CD4-positive, alpha-beta T cell treated with Interleukin-1 beta for 1 hour (primary cell): ENCODE measurements at places on chromosomes 7 and 10.

- DNase-seq = no peak
Measured at GRCh38 chr7:23593706-23594105, 3.5 kb upstream of the CCDC126 start.

DNA sequence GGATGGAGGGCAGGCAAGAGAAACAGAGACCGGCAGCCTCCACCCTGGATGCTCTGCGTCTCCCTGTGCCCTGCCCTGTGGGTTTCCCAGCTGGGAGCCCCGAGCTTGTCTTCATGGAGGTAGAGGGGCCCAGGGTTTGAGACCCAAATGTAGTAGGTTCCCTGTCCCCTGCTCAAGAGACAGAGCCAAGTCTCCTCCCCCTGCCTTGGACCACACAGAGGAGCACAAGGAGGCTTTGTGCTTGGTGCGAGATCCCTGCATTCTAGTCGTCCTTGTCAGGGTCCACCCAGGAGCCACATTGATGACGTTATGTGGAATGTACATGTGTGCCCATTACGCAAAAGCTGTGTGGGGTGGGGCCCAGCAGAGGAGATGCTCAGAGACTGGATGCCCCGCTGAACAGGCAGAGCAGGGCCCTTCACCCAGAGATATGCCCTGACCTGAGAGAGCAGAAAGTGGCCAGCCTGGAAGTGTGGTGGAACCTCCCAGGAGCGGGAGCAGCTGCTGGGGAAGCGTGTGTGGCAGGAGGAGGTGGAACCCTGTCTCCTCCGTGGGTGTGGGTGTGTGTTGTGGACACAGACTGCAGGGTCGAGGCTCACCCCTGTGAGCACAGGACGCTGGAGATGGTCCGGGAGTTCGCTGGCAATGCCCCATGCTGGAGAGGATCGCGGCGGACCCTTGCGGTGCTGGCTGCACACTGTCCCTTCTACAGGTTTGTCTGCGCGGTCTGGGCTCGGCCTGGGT lies 39.3 kb downstream of the VWA2 start:
- DNase-seq = no peak

GRCh38 chr10:101535949-101536348 lies 52.1 kb downstream of the POLL start:
- DNase-seq = no peak

- DNase-seq = no peak
Measured at GRCh38 chr7:91165846-91166230, 98.4 kb upstream of the FZD1 start.

- no peak for DNase-seq
Measured at GRCh38 chr7:75738604-75738974, at the start of gene HIP1. Gene HIP1, minus strand, starts transcription at chr7:75738941. Its CDS starts 21 bp downstream, at chr7:75738920.

DNA sequence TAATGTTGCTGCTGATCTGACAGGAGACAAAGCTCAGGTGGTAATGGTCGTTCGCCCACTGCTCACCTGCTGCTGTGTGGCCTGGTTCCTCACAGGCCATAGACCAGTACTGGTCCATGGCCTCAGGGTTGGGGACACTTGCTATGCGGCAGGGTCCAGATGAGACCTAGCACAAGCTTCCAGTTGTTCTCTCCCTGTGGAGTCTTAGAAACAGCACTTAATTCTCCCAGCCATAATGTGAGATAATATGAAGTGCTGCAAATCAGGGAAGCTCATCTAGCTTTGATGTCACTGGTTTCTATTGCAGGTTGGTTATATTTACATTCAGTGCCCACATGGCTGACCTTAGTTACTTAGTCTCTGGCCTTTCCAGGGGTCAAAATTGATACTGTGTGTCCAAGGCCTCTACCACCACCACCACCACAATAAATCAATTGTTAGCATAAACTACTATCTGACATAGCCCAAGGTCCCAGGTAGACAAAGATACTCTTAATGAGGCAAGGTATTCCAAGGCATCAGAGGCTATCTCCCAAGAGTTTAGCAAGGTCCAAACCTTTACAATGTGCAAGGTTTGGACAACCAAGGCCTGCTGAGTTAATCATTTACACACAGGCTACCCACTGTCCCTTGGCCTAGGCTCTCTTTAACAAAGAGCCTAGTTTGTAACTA lies 11.0 kb downstream of the AGBL3 start:
- DNase-seq = no peak

- no peak for DNase-seq
Measured at GRCh38 chr10:25562547-25562946, 371.5 kb upstream of the MYO3A start.
